ENCODE measurements at places on chromosomes 2 and 18.

GRCh38 chr18:79383388-79384056 lies 12.2 kb upstream of the NFATC1 start:
- no peak for DNase-seq

- no peak for DNase-seq
Observed at GRCh38 chr18:27411911-27412310, 226.8 kb upstream of the CHST9 start.

GRCh38 chr2:150480971-150481830 lies 6.3 kb downstream of the RND3 start:
- DNase-seq: no peak

- no peak for DNase-seq
Observed at GRCh38 chr18:79926715-79927606, 24.5 kb downstream of the SLC66A2 start.

- no peak for DNase-seq
Observed at GRCh38 chr2:117885308-117885707, 70.8 kb downstream of the DDX18 start.

- DNase-seq: no peak
Observed at GRCh38 chr2:37671009-37671815, at the start of gene CDC42EP3. Gene CDC42EP3 (minus strand): TSS chr2:37671642. CDS start chr2:37646587, 25,055 bp downstream.

DNA sequence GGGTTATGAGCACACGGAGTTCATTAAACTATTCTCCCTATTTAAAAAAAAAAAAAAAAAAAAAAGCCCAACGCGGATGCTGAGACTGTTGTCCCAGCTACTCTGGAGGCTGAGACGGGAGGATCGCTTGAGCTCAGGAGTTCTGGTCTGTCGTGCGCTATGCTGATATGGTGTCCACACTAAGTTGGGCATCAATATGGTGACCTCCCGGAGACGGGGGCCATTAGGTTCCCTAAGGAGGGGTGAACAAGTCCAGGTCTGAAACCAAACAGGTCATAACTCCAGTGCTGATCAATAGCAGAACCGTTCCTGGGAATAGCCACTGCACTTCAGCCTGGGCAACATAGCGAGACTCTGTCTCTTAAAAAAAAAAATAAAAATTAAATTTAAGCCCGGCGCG lies 12.9 kb upstream of the ANKRD53 start:
- no peak for DNase-seq

GRCh38 chr18:69758458-69758857 lies 189.2 kb downstream of the CD226 start:
- no peak for DNase-seq

- no peak for DNase-seq
Observed at GRCh38 chr18:26992926-26993325, 127.4 kb upstream of the AQP4 start.

DNA sequence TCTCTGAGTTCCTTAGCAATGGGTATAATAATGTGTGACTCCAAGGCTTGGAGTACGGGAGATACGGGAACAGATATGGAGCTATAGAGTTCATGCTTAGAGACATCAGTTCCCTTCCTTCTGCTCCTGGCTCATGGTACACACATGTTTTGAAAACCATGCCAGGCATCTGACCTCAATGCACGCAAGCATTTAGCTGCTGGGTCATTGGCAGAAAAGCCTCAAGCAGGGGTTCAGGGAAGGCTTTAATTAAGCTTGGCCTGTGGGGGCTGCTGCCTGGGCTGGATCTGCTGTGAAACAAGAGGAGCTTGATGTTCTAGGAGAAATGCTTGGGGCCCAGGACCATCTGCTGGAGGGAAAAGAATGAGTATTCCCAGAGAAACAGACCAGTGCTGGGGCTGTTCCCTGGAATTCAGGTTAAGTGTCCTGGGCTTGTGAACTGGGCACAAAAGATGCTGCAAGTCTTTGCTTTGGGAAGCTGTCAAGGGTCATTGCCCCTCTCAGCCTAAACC lies 3.2 kb downstream of the ALLC start:
- no peak for DNase-seq

All from pons (tissue), 1 donor.